DMS79 treated with DMSO at 0.1 percent for 48 hours (cell line): ENCODE measurements at places on chromosomes 2 and 18.

GRCh38 chr2:240165034-240165433, 24.6 kb upstream of the OTOS start:
- DNase-seq: no peak

DNA sequence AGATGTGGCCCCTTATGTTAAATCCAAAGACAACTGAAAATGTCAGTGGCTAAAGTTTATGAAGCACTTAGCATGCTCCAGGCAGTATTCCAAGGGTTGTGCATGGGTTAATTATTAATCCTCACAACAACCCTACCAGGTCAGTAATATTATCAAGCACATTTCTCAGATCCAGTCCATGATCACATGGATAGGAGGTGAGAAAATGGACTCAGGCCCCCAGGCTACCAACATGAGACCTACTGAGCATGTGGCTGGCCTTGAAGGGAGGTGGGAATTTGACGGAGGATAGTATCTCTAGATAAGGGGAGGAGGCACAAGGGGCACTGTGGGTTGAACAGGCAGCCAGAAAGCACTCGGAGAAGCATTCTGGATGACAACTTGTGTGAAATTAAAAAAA, 412.0 kb downstream of the MEIS1 start:
- DNase-seq: no peak

DNA sequence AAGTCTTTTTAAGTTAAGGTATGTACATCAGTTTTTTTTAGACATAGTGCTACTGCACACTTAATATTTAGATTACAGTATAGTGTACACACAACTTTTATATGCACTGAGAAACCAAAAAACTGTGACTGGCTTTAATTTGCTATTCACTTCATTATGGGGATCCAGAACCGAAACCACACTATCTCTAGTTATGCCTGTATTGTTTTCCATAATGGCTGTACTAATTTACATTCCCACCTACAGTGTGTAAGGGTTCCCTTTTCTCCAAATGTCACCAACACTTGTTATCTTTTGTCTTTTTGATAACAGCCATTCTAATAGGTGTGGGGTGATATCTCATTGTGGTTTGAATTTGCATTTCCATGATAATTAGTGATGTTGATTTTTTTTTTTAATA, 213.4 kb upstream of the CCDC150 start:
- DNase-seq: no peak

DNA sequence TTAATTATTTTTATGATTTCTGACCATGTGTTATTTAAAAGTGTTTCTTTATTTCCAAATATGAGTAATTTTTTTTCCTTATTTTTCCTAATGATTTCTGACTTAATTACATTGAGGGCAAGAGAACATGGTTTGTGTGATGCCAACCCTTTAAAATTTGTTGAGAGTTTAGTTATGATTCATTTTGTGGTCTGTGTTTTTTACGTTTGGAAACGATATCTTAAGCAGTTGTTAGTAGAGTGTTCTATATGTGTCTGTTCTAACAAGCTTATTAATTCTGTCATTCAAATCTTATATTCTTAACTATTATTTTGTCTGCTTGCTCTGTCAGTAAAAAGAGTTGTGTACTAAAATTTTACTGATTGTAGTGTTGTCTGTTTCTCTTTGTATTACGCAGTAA, 15.0 kb downstream of the NAB1 start:
- no peak for DNase-seq

DNA sequence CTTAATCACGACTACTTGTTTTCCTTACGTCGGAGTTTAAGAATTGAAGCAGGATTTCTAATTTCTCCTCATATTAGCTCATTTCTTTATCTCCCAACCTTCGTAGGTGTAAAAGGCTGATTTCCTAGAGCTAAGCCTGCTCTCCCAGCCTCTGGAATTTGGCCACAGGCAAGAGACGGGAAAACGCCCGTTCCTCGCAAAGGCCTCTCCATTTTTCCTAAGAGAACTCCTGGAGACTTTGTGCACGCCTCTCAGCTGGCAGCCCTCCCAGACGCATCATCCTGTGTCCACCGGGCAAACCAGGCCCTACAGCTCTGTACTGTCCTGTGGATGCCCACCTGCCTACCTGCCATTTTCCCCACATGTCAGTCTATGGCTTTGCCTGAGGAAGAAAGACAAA, 106.3 kb downstream of the FTCDNL1 start:
- DNase-seq: no peak

DNA sequence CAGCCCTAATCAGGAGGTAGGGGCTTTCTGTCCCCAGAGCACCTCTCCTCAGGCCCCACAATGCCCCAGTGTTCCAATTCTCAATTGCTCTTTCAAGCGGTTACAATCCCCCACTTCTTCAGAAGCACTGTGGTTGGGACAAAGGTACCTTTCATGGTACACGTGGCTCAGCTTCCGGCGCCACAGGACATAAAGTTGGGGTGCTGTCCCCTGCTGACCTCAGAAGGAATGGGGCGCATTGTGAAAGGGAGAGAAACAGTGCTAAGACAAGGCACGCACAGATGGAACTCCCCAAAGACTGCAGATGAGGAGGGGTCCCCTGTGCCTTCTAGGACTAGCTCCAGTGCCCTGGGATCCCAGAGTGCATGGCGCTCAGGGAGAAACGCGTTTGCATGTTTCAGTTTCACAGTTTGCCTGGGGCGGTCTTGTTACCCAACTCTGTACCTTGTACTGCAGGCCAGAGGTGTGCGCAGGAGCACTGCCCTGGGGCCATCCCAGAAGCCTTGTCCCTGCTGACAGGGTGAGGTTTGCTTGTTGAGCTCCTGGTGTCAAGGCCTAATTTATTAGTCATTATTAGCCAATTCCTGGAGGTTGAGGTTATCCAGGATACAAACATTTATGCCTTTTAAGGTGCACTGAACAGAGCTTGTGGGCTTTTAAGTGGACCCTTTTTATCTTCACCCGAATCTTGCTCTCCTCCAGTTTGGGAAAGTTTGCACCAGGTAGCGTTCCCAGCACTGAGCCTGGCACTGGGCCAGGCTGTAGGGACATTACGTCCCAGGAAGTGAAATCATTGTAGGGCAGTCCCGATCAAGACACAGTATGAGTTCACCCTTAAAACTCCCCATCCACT, 7.6 kb downstream of the CNDP1 start:
- DNase-seq: no peak

- DNase-seq: peak; percentile 86
These were observed 16.9 kb downstream of the LCT start for GRCh38 chr2:135820003-135820618.

- DNase-seq: no peak
These were observed 386.2 kb downstream of the PTPRM start for GRCh38 chr18:7953095-7953958.

- DNase-seq: no peak
These were observed 64.9 kb downstream of the MCFD2 start for GRCh38 chr2:46850742-46851141.

DNA sequence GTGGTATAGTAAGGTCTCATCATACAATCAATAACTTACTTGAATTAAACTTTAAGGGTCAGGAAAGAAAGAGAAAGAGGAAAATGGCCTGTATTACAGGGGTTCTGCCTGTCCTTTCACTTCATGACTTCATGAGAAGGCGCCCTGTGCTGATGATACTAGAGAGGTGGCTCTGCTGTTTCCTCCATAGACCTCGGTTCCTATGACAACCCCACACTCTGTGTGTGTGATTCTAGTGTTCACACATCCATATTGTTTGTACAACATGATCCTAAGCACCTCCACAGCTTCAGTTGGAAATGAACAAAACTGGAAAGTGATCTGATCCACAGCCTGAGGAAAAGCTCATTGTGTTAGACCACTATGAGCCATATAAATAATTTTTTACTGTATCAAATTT, 7.0 kb upstream of the REEP1 start:
- no peak for DNase-seq

- DNase-seq: no peak
These were observed 47.0 kb downstream of the PARD6G start for GRCh38 chr18:80200171-80200931.

GRCh38 chr2:218264773-218265561, 4.2 kb downstream of the GPBAR1 start:
- no peak for DNase-seq

- no peak for DNase-seq
These were observed 87.3 kb downstream of the ACAA2 start for GRCh38 chr18:49725809-49726674.

GRCh38 chr2:166361351-166362153, 14.2 kb downstream of the SCN9A start:
- DNase-seq: no peak

DNA sequence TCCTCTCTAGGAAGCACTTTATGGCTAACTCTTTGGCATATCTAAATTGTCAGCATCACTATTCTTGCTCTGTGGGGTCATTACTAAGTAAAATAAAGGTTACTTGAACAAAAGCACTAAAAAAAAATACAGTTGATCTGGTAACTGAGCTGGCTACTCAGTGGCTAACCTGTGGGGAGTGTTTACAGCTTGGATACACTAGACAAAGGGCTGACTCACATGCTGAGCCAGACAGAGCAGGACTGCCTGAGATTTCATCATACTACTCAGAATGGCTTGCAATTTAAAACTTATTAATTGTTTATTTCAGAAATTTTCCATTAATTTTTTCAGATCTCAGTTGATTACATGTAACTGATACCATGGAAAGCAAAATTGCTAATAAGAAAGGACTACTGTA, 1690.4 kb upstream of the SLC39A10 start:
- DNase-seq: no peak

- DNase-seq: no peak
These were observed 451.3 kb upstream of the TMEFF2 start for GRCh38 chr2:192645811-192646598.

- DNase-seq: no peak
These were observed 12.9 kb downstream of the IER3IP1 start for GRCh38 chr18:47163241-47163640.

GRCh38 chr2:192186806-192187205, 7.9 kb downstream of the TMEFF2 start:
- DNase-seq: no peak

GRCh38 chr2:60526623-60527022, 26.8 kb downstream of the BCL11A start:
- DNase-seq: no peak

DNA sequence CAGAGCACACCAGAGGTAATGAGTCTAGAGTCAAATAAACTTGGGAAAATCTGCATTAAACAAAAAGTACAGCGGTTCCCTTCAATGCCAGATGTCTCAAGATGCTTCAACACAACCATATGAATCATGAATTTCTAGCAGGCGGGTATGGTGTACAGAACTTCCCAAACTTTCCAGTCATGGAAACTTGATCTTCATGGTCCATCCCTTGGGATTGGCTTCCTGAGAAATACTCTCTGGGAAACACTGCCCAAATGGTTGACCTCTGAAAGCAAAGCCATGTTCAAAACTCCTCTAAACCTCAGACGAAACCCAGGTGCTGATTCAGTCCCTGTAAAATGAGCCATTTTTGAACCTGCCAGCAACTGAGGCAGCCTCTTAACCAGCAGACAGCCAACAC, 16.4 kb upstream of the TMEM247 start:
- no peak for DNase-seq

DNA sequence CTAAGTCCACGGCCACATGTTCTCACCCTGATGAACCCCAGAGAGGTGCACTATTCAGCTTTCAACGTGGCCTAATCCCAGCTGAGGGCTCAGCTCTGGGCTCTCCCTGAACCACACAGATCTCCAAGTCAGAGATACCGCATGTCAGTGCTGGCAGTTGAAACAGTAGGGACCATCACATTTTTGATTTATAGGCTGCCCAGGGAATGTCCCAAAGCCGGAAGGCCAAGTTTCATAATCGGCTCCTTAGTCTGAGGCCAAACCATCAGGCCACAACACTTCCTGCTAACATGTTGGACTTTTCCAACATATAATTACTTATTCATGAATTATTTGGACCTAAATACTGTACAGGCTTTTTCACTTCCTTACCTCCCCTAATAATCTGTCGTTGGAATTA, 91.9 kb upstream of the KLHL29 start:
- DNase-seq: no peak

- DNase-seq: peak; percentile 53
These were observed 48.3 kb downstream of the TNS1 start for GRCh38 chr2:217954469-217954868.

GRCh38 chr2:162840598-162841246, 2.2 kb upstream of the KCNH7 start:
- peak; percentile 68 for DNase-seq

DNA sequence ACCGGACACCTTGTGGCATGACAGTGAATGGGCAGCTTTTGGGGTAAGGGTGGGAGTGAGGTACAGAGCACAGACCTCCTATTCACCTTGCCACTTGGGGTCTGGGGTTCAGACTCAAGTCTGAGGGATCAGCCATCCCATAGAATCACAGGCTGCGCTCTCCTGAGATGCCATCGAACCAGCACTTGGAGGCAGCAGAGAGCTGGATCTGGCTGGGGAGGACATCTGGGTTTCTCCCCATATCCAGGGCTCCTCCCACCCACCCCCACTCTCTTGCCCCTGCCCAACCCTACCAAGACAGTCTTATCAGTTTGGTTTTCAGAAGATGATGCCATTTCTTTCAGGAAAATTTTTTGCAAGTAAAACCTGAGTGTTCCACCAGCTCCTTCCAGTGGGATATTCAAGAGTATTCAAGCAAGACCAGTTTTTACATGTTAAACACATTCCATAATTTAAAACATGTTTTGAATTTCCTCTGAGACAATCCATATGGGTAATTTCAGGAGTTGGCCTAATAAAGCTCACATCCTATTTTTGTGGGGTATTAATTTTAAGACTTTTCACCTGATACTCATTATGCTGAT, 29.2 kb upstream of the TEX44 start:
- DNase-seq: peak; percentile 20

- no peak for DNase-seq
These were observed 104.6 kb downstream of the CAPN13 start for GRCh38 chr2:30702694-30703093.

DNA sequence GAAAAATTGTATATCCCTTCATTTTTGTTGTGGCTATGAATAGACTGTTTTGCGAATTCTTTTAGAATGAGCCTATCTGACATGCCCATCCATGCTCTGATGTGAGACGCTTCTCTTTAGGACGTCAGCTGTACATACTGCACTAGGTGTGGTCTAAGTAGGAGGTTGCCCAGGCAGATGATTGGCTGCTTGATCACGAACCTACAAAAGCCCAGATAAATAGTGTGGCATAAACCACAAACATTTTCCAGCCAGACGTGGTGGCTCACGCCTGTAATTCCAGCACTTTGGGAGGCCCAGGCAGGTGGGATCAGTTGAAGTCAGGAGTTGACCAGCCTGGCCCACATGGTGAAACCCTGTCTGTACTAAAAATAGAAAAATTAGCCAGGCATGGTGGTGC, 251.8 kb downstream of the AGAP1 start:
- DNase-seq: no peak

GRCh38 chr2:46239847-46240181, 57.4 kb upstream of the EPAS1 start:
- no peak for DNase-seq

GRCh38 chr2:141676139-141676538, 454.7 kb downstream of the LRP1B start:
- no peak for DNase-seq

DNA sequence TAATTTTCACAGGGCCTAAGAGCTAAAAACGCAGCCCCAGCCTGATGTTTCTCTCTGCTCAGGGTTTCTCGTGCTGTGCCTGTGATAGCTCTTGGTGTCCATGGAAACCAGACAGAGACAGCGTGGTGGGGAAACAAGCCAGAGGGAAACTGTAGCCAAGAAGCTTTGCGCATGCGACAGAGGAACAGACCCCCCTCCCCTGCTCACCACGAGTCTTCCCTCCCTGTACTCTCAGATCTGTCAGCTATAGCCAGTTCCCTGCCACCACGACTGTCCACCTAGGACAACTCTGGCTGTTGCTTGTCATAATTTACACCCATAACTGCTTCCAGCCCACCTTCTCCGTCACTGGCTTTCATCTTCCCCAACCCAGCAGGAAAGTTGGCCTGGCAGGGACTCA, 13.2 kb upstream of the DNAJC27 start:
- peak; percentile 65 for DNase-seq

- DNase-seq: peak; percentile 43
These were observed 15.2 kb downstream of the LANCL1 start for GRCh38 chr2:210461401-210461800.
